NCI-H446 (cell line): ENCODE measurements at places on chromosomes 5 and 9.

DNA sequence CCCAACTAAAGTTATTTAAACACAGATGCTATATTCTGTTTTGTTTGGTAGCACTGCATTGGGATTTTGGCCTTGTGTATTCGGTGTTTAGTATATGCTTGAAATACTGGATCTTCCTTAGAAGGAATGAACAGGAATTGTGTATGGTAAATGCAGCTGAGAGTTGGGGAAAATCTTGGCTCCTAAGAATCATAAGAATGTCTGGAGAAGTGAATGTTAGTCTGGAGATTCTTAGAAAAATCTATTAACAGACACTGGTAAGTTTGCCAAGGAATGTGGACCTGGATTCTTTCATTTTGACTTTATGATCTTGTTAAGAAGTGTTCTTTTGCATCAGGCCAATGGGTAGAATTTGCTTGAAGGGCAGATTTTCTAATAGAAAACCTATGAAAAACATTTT lies 38.9 kb downstream of the SNX30 start:
- no peak for DNase-seq

DNA sequence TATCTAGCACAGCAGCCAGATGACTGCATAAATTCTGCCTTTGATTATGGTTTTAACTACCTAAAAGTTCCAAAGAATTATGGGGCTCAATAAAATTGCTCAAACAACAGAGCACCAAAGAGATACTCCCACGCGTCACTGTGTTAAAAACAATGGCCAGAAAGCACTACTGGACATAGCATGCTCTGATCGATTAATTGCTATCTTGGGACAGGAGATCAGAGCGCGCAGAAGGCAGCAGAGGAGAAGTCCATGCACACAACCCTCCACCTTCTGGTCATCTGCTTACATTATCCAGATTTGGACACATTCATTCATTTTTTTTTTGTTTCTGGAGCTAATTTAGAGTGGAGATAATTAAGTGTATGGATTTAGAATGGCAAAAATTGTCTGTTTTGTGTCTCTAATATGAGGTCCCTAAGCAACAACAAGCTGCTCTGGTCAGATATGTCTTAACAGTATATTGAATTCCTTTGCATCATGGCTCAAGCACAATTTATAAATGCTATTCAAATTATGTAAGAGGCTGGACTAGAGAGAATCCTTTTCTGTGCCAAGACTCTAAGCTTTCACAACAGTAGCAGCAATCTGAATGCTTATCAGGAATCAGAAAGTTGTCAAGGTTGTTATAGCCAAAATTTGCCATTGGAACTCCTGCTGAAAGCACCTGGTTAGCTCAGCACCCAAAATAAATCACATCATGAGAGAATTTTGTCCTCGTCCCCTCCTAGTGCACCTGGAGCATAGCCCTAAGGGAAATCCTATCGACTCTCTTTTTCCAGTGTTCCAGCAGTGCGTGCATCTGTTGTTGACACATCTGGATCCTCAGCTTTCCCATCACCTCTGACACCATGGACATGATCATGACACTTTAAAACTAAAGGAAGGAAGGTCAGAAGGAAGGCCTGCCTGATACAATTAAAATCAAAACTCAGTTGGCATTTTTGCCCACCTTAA lies 98.6 kb upstream of the HMHB1 start:
- DNase-seq = no peak

DNA sequence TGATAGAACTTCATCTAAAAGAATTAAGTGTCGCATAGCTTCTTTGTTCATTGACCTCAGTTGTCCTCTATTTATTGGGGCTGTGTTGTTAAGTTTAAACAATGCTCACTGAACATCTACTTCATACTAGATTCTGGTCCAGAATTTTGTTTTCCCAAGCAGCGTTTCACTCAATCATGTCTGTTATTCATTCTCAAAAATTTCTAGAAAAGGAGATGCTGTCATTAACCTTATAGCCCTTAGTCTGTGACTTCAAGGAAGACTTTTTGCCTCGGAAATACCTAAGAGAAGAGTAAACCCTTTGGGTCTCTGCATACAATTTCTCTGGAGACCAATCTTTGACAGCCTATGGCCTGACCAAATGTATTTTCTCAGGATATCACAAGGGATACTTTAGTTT lies 171.7 kb downstream of the FGF1 start:
- DNase-seq = no peak

DNA sequence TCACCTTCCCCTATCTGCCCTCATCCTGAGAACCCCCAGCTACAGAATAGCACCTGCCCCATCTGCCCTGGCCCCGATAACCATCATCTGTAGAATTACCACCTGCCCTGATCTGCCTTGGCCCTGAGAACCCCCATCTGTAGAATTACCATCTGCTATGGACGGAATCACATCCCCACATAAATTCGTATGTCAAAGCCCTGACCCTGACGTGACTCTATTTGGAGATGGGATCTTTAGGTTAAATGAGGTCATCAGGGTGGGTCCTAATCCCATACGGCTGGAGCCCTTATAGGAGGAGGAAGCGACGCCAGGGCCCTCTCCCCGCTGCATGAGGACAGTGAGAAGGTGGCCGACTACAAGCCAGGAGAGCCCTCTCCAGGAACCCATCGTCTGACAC lies 32.6 kb downstream of the SARDH start:
- DNase-seq = no peak

- no peak for DNase-seq
These were observed 25.4 kb upstream of the TCF7 start for GRCh38 chr5:134088994-134089560.

- no peak for DNase-seq
These were observed 103.0 kb downstream of the PCSK1 start for GRCh38 chr5:96329886-96330529.
